ENCODE measurements at places on chromosomes 2 and 18.

DNA sequence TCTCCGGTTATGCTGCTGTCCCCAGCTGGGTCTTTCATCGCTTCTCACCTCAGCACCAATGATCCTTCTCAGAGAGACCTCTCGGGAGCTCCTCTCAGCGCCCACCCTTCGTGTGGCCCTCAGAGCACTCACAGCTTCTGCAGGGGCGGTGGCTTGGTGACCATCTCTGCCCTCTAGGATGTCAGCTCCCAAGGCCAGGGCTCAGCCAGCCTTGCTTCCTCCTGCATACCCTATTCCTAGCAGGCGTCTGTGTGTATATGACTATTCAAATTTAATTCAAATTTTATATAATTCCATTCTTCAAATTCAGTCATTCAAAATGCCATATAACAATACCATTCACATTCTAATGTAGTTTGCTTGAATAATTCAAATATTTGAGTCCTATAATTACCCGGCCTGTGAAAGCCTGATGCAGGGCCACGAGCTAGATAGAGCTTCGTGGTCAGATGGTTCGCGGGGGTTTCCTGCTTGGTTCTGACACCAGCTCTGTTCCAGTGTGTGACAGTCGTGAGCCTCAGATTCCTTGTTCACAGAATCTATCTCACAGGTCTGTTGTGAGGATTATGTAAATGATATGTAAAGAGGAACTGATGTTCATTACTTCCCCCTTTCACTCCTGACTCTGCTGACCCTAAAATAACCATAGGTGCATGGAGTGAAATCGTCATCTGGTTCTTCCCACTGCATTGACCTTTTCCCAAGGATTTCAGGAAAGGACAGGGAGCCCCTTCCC, 94.0 kb upstream of the CNGA3 start:
- no peak for DNase-seq

DNA sequence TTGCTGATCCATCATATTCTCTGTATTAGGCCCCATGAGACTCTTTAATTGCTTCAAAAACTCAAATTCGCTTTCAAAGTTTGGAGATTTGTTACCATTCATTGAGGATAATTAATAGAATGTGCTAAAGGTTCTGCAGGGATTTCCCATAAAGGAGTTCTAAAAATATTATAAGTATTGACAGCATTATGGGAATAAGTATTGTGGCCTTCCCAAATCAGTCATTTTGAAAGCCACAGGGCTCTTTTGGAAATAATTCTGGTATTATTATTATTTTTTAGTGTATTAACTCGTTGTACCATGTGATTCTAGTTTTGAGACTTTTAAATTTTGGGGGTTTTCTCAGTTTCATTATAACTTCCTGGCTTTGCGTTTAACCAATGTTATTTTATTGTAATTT, 37.1 kb downstream of the LCLAT1 start:
- DNase-seq, result no peak

DNA sequence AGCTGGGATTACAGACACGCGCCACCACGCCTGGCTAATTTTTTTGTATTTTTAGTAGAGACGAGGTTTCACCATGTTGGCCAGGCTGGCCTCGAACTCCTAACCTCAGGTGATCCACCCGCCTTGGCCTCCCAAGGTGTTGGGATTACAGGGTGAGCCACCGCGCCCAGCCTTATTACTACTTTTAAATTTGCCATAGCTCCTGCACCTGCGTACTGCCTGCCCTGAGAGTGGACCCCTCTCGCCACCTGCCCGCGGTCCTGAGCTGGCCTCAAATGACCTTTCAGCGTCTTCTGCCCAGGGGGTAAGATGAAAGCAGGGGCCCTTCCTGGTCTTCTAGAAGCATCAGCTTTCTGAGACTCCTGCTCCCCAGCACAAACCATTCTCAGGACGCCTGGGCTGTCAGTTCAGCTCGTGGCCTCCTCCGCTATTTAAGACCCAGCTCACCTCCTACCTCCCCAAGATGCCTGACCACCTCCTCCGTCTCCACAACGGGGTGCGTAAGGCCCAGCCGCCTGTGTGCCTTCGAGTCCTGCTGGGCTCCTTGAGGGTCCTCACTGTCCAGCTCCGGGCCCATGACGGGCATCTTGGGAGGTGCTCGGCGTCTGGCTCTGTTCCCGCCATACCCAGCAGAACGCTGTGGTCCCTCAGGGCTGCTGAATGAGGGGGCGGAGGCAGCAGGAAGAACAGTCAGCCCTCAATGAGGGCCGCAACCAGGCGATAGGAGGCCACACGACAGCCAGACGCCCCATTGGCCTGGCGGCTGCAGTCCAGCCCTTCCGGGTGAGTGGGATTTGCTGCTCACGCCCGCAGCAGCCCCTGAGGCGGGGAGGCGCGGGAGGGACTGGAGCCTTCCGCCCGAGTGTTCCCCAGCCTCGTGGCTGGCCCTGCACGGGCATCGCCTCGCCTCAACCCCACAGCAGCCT, 266.6 kb downstream of the TFCP2L1 start:
- DNase-seq, result no peak

GRCh38 chr2:75003276-75003675, 44.8 kb downstream of the POLE4 start:
- no peak for DNase-seq

GRCh38 chr2:109331896-109332848, 203.2 kb downstream of the SH3RF3 start:
- no peak for DNase-seq

- DNase-seq, result no peak
Measured at GRCh38 chr2:215535741-215536140, 99.9 kb upstream of the FN1 start.

DNA sequence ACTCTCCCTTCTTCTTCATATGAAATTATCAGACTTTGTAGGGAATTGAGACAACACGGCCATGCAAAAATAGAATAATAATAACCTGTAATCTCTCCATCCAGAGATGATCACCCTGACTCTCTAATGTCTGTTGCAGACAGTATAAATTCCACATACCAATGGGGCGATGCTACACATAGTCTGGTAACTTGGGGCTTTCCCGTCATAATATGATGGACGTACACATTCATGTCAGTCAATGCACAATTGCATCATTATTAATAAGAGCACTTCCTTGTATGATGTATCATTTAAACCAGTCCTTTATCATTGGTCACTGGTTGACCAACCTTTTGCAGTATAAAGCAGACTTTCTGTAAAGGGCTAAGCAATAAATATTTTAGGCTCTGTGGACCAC, 39.5 kb upstream of the SCLY start:
- DNase-seq, result no peak

DNA sequence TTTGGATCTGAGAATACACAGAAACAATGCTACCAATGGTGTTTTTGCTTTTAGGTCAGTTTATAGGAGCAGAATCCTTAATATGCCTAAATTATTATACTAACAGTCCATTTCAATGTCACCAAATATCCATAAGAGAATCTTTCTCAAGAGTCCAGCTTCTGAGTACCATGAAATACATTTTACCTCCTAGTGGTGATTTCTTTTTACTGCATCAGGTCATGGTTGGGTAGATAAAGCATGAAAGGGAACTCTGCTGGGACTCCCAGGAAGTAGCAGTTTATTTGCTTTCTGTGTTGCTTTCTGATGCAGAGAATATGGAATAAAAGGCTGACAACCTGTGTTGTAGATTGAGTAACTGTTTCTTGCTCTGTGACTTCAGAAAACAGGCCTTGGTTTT, 115.6 kb downstream of the PPP1R1C start:
- DNase-seq, result no peak

Data from activated T-cell treated with anti-CD3 and anti-CD28 coated beads for 4 hours (primary cell).